SIG-M5 (cell line): ENCODE measurements at places on chromosomes 2 and 18.

DNA sequence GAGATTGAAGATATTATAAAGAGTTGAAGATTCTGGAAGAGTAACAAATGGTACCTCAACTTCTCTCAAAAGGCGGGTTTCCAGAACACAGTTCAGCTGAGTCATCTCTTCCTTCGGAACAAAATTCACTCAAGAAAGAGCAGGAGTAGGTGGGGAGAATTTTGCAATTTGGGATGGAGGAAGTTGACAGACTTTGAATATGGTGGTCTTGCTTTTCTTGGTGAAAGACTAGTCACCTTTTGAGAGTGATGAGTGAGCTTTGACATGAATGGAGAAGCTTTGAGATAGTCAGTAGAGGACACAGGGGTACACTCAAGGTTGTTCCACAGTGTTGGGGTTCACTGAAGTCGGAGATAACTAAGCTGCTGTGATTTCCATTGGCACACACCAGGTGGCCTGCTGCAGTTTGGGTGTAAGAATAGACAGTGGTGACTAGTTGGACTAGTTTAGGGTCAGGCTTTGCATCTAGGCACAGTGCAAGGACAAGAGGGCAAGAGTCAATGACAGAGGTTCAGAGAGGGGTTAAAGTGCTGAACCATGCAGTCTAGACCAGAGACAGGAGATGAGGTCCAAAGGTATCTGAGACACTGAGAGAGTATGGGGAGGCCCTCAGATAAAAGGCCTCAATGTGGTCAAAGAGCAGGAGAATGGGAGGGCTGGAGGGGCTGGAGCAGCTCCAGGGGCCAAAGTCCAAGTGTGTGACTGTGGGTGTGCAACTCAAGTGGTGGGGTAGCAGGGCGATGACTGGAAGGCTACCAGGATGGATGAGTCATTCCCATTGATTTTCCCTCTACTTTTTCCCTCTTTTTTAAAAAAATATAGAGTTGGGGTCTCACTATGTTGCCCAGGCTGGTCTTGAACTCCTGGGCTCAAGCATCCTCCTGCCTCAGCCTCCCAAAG lies 7.7 kb downstream of the CCL20 start:
- DNase-seq, result no peak

- DNase-seq, result no peak
Observed at GRCh38 chr2:113675875-113676274, 48.8 kb downstream of the RABL2A start.

DNA sequence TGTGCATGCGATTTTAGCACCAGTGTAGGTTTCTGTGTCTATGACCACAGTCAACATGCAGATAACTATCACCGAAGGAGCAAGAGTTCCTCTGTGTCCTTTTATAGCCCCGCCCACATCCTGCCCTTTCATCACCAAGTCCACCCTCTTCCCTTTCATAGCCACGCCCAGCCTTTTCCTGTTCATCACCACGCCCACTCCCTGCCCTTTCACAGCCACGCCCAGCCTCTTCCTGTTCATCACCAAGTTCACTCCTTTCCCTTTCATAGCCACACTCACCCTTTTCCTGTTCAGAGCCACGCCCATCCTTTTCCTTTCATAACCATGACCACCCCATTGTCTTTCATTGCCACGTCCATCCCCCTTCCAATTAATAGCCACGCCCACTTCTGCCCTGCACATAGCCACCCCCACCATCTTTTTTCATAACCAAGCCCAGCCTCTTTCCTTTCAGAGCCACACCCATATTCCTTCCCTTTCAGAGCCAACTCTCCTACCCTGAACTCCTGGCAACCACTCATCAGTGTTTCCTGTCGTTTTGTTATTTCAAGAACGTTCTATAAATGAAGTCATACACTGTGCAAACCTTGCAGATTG lies 273.9 kb downstream of the MYT1L start:
- no peak for DNase-seq

- DNase-seq, result no peak
Observed at GRCh38 chr2:108604196-108604595, 69.9 kb downstream of the LIMS1 start.

GRCh38 chr18:41693008-41693407 lies 262.0 kb upstream of the PIK3C3 start:
- DNase-seq, result no peak

DNA sequence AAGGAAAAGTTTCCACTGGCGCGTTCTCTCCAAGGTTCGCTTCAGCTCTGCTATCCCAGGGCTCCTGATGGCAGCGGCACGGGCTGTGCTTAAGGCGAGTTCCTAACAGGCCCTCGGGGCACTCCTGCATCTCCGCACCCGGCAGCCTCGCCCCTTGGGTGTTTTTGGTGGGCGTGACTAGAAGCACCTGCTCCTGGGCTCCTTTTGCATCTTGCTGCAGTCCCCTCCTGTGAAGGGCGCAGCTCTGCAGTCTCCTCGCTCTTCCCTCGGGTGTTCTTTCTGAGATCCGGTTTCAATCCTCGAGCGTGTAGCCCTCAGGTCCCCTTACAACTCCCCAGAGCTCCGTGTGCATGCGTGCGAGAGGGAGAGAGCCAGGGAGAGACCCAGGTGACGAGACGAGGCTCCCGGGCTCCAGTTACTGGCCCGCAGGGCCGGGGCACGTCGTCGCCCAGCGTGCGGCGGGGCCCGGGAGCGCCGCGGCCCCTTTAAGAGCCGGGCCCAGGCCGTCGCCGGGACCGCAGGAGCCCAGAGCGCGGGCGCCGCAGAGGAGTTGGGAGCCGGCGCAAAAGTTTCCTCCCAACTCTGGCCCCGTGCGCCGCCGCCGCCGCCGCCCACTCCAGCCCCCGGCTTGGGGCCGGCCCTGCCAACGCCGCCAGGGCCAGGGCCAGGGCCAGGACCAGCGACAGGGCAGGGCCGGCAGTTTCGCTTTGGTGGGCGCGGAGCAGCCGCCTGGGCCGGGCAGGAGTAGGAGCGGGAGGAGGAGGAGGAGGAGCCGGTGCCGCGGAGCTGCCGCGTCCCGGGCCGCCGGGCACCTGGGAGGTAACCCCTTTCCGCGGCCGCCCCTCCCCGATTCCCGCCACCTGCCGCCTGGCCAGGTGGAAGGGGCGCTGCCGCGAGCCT lies at the start of gene PARD3B:
Gene PARD3B (plus strand): TSS at position 515 of the 900 bp plus-strand sequence. CDS start 525 bp downstream, outside the sequence.
- no peak for DNase-seq

GRCh38 chr2:95262896-95263542 lies 11.2 kb upstream of the PROM2 start:
- no peak for DNase-seq

DNA sequence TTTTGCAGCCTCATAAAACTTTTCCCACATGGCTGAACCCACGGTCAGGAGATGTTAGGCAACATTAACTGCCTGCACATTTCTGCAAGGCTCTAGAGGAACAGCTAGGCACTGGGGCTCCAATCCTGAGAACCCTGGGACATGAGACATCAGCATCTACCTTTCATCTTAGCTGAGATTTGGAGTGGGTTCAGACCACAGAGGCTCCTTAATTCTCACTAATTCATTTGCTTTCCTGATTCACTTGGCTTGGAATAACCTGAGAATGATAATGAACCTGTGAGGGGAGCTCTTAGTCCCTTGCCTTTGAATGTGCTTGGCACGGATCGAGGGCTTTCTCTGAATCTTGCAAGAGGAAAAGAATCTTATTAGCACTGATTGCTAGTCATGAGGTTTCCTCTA lies 266.2 kb downstream of the FIGN start:
- no peak for DNase-seq

GRCh38 chr2:47321006-47321405 lies 82.0 kb upstream of the MSH2 start:
- no peak for DNase-seq

DNA sequence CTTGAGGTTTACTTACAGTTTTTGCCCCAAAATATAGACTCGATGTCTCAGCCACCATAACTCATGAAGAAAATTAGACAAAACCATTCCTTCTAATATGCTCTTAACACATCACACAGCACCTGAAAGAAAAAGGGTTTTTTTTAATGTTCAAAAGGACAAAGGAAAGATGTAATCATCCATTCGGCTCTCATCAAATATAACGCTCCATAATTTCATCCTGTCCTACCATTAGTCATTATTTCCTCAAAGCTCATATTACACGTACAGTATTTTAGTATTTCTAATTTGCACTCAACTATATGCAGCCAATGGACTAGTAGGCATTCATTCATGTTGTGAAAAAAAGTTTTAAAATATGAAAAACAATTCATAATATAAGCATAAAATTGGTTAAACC lies 24.8 kb downstream of the ESCO1 start:
- DNase-seq, result no peak

DNA sequence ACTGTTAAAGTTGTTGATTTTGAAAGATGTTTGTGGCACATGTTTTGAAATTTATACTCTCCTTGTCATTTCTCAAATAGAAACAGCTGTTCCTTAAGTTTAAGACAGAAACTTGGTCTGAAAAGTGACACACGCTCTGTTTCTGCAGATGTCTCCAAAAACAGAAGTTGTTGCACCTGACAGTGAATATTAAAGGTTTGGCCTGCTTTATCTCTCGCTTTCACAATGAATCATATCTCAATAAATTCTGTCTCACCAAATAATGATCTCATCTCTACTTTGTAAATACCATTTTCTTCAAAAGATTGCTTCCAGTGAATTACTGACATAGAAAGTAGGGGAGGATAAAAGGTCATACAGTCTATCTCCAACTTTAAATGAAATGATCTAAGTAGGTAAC lies 294.9 kb upstream of the SYT4 start:
- no peak for DNase-seq

DNA sequence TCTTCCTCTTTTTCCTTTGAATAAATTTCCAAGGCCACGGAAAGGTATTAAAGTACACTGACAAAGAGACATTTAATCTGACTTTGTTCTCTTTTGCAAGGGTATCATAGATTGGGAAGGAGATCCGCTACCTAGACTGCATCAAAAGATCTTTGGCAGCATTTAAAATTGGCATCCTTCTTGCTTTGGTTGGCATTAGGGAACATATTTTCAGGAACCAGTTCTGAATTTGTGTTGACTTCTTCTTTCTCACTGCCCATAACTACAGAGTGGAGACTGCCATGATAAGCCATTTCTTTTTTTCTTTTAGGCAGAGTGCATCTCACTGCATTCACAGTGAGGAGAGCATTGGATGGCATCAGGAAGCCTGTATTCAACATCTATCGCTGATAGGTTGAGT lies 83.4 kb downstream of the DOCK10 start:
- no peak for DNase-seq

- DNase-seq, result no peak
Observed at GRCh38 chr18:48607056-48607984, 68.5 kb downstream of the CTIF start.
